ENCODE measurements at places on chromosomes 1 and 21.

- no peak for DNase-seq
Measured at GRCh38 chr1:6923012-6923411, 137.8 kb downstream of the CAMTA1 start.

GRCh38 chr21:30719401-30719800 lies 824 bp upstream of the KRTAP21-3 start:
- DNase-seq: no peak

GRCh38 chr21:45725844-45726200 lies 82.3 kb downstream of the PCBP3 start:
- no peak for DNase-seq

DNA sequence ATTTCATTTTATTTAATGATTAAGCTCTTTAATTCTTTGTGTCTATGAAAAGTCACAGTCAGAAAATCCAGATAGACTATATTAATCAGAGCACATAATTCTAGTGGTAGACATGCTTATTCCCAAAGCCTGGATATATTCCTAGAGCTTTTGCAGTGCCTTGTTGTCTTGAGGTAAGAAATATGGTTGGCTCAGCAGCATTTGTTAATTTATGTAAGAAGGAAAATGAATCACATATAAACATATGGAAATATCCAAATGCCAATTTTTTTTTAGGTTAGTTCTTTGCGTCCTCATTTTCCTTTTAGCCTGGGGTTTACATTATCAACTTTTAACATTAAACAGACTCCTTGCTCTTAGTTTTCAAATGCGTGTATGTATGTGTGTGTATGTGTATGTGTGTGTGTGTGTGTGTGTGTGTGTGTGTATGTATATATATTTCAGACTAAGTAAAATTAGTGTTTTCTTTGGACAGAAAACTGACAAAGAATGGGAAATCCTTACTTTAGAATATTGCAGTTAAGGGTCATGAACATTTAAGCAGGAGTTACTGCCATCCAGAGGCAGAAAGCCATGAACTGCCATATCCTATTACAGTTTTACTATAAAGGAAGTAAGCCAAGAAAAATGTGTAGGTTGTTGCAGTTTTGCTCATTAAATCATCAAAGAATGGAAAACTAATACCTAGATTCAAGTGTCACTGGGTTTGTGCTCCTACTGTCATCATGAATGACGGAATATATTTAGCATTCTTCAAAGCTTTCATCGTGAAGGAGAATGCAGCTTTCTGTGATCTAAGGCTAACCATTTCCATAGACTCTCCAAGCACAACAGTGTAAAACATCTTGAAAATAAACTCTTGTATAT lies 477.1 kb upstream of the NR5A2 start:
- DNase-seq: no peak

GRCh38 chr1:61604261-61604660 lies 120.7 kb downstream of the TM2D1 start:
- no peak for DNase-seq

DNA sequence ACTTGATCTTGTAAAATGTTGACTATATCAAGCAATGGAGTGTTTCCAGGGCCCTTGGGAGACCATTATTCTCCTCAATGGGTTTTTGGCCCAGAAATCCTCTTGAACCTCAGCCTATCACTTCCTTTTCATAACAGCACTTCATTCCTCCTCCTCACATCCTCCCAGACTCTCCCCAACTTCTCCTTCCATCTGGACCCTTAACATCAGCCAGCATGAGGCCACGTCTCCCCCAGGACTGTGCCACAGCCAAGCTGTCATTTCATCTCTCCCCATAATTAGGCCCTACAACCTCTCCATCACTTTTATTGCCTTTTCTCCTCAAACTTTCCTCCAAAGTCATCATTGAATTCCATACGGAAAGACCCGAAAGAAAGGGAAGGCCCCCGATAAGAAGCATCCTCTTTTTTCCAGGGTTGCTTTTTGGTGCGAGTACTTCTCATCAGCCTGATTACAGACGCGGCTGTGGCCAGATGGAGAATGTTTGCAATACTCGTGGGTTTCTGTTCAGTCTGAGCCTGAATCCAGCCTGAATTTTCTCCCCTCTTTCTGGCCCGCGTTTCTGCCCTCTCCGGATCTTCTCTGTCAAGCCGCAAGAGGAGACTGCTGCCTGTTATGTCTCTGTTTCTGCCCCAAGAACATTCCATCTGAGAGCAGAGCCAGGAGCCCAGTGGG lies 52.7 kb upstream of the SLC25A33 start:
- DNase-seq: no peak

DNA sequence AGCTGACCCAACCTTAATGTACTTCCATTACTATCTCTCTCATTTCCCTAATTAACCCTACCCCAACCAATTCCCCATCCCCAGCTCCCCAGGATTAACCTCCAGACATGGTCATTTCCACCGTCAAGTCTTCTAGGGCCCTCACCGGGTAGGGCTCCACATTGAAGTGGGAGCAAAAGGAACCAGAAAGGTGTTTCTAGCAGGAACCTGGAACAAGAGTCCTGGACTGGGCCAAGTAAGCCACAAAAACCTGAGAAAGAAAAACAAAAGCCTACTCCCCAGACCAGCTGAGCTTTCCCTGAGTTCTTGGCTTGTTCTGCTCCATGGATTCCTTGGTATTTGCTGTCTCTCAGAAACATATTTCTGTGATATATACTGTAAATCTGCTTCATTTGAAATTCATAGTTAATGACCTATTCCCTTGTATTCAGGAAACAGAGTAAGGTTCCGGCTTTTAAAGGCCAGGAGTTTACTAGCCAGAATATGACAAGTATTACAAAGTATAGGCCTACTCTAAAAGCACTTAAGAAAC lies 58.4 kb downstream of the SYF2 start:
- DNase-seq: no peak

GRCh38 chr1:185906186-185906585 lies 172.0 kb downstream of the HMCN1 start:
- DNase-seq: no peak

GRCh38 chr21:37758982-37759381 lies 157.3 kb downstream of the KCNJ6 start:
- no peak for DNase-seq

DNA sequence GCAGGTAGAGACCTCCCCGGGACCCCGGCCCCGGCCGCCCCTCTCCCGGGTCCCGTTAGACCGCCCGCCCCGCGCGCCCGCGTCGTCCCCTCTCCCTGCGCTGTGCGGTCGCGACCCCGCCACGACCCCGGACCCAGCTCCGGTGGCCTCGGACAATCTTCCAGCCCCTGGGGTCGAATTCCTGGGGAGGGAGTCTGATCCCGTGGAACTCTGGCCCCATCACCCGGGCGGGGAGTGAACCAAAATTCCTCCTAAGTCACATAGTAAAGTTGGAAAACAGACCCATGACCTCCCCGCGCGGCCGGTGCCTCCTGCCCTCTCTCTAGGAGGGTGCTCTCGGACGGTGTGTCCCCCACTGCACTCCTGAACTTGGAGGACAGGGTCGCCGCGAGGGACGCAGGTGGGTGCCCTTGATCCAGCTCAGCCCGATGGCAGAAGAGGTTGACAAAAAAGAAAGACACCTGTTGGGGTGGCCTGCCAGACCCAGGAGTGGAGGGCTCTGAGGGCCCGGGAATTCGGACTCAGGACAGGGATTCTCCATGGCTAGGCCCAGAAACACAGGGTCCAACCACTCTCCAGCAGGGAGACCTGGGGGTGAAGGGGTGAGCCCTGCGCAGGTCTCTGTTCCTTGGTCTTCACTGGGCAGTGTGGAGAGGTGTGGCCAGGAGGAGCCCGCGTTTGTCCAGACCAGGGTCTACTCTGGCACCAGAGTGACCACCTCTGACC lies 451 bp downstream of the ADAMTSL4 start:
- DNase-seq: no peak

- no peak for DNase-seq
Measured at GRCh38 chr1:211520641-211521040, 28.7 kb upstream of the RD3 start.

Data from stimulated activated CD8-positive, alpha-beta memory T cell treated with anti-CD3 and anti-CD28 coated beads, Interleukin-7, amount 100 ng/mL, for 1 hour (primary cell).